EH (cell line): ENCODE measurements at places on chromosomes 2 and 18.

DNA sequence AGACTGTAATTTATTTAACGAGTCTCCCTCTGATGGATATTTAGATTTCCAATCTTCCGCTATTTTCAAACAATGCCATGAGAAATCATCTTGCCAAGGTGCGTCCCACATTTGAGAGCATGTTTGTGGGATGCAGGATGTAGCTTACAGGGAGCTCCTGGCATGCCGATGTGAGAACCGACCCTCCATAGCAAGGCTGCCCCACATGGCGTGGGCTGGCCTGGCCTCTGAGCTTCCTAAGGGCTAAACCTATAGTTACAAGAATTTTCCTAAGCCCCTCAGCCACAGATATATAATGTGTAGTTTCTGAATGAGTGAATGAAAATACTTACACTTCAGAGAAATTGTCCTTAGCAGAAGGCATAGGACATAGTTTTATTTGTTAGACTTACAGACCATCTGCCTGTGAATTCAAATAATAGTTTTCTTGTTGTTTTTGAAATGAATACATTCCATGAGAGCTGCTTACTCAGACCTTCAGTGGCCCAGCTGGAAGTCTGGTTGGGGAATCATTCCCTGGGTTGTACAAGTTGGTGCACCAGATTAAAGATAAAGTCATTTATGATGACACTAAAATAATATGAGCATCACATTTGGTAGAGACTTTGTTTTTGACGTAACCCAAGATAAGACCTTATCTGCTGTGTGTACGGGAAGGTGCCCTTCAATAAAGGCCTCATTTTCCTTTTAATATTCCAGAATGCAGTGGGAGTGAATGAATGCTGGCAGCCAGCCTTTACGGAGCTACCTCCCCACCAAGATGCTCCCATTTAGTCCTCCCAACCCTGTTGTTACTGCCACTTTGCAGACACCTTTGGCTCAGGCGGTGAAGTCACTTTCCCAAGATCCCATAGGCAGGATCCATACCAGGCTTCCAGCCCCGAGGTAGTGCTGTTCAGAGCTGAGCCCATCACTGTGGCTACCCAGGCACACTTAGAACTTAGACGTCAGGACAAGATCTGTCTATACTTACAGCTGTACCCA, 107.1 kb downstream of the GLI2 start:
- DNase-seq = peak; percentile 67

DNA sequence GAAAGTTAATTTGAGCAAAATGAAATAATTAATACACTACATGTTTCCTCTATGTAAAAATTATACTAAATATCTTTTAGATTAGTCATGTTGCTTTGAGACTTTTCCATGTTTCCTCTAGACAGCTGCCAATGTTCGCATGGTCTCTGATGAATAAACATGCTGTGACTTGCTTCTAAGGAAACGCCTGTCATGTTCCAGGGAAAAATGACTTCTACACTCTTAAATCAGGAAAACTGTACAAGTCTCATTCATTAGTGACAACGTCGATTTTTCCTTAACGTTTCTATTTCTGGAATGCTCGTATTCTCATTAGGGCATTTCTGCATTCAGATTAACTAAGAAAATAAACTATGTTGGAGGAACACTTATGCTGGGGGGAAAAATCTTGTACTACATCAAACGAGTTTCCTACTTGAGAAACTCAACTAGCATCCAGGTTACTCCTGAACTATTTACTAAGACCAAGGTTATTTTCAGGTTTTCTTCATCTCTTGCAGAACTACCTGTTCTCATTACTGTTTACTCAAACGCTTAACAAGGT, 1.6 kb downstream of the COBLL1 start:
- DNase-seq = peak; percentile 79

DNA sequence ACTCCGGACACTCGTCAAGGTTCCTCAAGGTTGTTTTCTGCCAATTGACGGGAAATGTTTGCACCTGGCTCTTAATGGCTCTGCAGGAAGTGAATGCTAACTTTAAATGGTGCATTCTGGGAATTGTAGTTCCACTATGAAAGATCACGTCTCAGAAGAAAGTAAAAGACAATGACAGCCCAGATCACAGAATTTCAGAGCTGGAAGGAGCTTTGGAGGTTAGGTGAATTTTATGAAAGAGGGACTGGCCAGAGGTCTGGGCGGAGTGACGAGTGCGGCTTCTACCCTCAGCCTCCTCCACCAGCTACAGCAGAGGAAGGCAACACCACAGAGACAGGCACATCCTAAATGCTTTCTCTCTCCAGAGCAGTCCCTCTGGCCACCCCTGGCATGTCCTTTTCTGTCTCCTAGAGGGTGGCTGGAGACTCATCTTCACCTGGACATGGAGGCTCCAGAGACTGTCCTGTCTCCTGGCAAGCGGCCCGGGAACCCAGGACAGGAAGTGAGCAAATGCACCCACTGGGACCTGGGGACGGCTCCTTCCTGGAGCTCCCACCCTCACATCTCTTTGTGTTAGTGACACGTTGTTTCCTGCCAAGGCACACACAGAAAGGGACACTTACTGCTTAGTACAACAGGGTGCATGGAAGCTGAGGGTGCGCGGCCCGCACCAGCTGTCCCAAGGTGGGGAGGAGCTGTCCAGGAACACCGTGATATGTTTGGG, 19.4 kb downstream of the THAP4 start:
- peak; percentile 24 for DNase-seq

DNA sequence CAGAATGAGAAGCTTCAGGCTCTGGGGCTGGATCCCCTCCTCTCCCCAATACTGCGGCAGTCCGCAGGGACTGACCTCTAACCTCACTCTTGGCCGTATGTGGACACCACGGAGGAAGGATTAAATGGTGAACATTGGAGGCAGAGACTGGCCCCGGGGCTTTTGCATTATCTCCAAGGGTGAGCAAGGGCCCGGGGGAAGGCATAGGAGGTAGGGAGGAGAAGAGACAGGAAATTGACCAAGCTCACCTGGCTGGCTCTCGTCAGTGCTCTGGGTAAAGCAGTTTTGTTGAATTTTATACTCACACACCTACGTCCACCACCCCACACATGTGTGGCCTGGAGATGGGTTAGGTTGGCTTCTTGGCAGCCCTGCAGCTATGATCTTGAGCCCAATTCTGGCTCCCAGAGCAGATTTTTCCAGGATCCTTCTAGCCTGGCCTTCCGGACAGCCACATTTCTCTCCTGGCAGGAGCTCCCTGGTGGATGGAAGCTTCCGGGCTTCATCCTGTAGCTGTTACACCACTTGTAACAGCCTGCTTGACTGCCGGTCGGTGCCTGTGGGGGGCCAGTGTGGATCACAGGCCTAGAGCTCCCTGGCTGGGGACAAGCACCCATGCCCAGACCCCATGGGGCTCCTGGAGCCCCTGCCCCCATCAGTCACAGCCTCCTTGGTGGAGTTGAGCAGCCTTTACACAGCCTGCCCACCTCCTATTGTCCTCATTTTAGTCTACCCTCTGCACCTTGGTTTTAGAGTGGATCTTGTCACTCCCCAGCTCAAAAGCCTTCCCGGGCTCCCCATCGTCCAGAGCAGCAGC, 7.6 kb downstream of the ITM2C start:
- no peak for DNase-seq

GRCh38 chr18:62001396-62001795, 108.6 kb upstream of the RNF152 start:
- DNase-seq = no peak

- DNase-seq = no peak
Observed at GRCh38 chr18:3713166-3713565, 263.2 kb downstream of the TGIF1 start.

DNA sequence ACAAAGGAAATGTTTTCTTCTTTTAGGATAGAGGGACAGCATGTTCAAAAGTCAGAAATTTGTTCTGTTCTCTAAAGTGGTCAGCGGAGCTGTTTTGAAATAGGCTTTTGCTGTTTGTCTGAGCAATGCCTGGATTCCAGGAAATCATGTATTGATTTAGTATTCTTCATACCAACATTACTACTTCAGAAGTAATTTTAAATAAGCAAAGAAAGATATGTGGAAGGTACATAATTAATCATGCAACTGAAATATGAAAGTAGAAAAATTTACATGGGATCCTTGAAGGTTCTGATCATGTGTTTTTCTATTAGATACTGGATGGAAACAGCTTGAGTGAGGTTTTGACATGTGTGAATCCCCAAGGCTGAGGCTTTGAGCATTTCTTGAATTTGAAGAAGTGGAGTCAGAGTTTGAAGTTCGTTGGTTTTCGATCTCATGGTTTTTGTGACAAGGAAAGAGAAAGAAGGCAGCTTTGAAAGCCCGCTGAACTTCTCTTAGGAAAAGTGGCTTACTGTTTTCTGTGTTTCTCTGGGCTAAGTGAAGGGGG, 220.0 kb downstream of the LDLRAD4 start:
- DNase-seq = no peak

DNA sequence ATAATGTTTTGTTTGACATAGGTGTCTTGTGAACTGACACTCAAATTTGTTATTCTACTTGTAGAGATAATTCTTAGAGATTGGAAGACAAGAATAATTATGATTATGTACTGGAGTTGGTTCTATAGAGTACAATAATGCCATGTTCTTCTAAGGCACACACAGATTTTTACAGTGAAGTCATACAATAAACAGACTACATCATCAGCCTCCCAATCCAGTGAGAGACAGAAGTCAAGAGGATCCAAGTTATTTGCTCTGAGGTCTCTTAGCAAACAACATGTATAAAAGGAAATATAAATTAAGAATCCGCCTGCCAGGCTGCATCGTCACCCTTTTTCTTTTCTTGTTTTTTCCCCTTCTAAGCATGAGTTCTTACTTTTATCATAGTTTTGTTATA, 613.5 kb upstream of the SETBP1 start:
- DNase-seq = no peak

GRCh38 chr18:48752478-48752877, 198.3 kb downstream of the SMAD7 start:
- DNase-seq = no peak

DNA sequence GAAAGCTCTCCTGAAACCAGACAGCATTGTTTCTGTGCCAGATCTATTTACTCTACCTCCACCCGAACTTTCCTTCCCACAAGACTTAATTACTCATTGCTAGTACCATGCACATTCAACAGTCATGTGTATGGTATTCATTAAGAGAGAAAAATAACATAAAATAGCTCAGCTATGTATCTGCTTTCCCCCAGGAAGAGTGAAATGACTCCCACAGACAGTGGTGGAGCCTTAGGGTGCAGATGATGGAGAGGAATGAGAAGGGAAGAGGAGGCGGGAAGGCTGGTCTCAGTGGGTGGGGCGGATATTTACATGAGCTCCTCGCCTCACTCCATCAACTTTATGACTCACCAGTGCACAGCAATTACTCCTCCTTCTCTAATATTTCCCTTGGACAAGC, 724.5 kb downstream of the EPHA4 start:
- peak; percentile 99 for DNase-seq

DNA sequence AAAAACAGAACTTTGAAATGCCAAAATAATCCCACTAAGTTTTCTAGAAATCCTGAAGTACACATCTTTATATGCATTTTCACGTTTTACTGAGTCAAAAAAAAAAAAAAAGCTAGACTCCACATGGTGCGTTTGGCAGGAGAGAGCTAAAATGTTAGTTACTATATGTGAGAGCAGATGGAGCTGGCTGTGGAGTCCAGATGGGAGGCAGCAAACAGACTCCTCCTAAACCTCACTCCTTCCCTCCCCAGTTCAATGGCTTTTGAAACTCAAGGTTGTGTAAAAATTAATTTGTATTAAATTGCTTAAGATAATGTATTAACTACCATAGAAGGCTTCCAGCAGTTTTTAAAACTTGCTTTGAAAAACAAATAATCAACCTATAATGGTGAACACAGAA, 248.8 kb downstream of the AGPS start:
- no peak for DNase-seq

- peak; percentile 11 for DNase-seq
Observed at GRCh38 chr2:75162259-75162658, 37.1 kb downstream of the TACR1 start.

- DNase-seq = no peak
Observed at GRCh38 chr2:79099140-79099686, 11.4 kb upstream of the REG1B start.

GRCh38 chr2:101521487-101521886, 46.6 kb upstream of the RFX8 start:
- no peak for DNase-seq

DNA sequence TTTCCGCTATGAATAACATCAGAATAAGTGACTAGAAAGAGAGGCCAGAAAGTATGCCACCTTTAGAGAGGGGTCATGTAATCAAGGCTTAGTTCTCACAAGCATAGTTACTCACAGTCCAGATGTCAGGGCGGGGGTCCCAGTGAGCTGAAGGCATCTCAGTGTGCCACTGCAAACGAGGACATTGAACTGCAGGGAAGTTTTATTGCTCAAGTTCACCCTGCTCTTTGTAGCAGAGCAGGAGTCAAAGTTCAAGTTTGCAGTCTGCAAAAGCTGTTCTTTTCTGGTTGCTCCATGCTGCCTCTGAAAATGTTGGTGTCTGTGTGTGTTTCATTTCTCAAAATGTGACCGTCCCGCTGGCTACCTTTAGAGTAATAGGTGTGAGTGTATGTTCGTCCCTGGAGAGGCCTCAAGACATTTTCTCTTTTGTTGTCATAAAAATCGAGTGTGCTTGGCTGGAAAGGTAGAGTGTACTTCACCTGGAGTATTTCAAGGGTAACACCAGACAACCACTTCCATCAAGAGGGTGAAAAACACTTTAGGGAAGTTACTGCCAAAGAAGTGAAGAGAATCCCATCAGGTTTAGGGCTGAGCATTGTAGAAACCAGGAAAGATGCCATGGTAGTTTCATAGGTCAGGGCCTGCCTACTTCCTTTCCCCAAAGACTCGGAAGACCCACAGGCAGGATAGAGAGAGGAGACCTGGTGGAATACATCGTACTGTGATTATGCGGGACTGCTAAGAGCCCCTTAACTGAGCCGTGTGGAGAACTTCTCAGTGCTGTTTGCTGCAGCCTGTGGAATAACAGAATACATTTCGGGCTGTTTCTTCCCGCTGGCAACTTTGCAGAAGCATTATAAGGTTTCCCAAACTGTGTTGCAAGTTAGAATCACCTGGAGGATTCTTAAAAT, 89.9 kb downstream of the LYPD6 start:
- no peak for DNase-seq

GRCh38 chr2:196376984-196377877, 205.9 kb upstream of the STK17B start:
- peak; percentile 81 for DNase-seq

DNA sequence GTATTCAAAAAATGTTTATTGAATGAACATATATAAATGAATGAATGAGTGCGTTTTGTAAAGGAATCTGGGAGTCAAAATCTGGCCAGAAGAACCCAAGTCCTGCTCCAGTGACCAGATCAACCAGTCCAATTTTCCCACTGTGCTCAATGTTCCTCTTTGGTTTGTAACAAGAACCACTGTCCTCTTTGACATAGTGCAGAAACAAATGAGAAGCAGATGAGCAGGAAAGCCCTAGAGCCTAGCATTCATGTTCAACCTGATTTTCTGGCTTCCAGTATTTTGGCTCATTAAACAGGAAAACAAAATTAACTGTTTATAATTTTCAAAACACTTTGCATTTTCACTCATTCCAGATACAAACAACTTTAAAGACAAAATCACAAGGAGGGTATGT, 23.2 kb downstream of the FAM124B start:
- no peak for DNase-seq

- DNase-seq = no peak
Observed at GRCh38 chr2:174053355-174054151, 88.4 kb upstream of the SP3 start.
